Bronchial epithelial cell (primary cell): ENCODE measurements at places on chromosomes 6 and 20.

DNA sequence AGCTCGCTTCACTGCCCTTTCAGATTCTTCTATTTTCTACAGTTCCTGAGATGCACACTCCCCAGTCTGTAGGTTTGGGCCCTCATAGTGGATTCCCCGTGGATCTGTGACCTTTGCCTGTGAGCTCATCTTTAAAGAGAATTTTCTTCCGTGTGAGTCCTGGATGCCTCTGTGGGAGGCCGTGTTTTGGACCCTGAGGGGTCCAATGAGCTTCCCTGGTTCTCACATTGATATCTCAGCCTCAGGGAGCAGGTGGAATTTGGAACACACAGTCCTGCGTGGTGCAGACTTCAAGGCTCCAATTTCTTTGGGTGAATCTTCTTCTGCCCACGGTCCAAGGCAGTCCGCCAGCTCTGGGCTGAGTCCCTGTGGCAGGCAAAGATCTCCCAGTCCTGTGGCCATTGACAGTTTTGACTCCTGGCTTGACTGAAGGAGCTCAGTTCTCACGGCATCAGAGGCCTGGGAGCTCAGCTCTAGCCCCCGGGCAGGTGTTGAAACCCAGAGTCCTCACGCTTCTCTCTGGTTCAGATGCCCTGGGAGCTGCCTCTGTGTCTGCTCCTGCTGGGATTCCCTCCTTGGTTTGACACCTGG is 61.0 kb downstream of the PSMG4 start:
- DNase-seq, result no peak

DNA sequence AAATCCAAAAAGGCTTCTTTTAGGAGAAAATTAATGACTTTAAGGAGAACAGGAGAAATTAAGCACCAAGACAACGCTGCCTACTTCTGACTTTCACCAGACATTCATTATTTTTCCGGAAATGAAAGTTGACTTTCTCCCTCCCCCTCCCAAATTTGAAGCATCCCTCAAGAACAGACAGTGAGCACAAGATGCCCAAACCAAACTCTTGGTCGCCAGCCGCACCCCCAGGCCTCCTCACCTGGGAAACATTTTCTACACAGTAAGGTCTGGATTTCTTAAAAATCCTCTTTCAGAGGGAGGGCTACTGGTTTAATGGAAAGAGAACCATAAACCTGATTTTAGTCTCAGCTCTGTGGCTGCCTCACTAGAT is 2.7 kb downstream of the RIMS4 start:
- no peak for DNase-seq

DNA sequence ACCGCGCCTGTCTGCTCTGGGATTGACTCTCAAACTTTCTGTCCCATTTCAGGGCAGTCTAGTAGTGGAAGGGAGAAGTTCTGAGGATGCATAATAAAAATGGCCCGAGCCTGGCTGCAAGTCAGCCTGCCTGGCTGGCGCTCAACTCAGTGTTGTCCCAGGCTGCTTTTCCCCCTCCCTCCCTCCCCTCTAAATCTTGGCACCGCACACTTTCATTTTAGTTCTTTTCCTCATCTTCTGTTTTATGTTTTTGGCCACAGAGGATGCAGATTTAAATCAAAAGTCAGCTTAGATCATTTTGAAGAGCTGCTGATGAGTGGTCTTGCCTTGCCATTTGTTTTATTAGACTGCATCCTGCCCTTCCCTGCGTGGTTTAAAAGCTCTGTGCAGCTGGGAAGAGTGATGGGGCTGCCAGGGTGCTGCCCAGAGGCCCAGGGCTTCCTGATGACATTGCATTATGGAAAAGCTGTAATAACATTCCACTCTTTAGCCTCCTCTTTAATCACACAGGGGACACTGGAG is 6.5 kb upstream of the UQCC2 start:
- DNase-seq, result no peak

GRCh38 chr6:132391391-132392269 is 9.6 kb downstream of the MOXD1 start:
- DNase-seq, result peak; percentile 50

DNA sequence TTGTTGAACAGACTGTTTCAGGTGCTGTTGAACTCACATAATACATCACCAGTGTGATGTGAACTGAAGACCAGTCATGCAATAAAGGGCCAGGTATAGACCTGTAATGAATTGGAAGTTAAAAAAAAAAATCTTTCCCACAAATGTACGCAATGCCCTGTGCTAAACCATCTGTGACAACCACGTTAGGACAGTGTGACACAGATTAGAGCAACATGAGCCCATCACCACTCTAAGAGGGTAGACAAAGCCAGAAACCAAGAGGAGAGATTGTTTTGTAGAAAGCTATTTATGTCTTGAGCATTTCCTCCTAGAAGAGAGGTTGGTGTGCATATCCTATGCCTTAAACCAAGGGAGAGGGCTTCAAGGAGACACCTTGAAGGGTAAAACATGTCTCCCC is 77.0 kb upstream of the BEND6 start:
- DNase-seq, result no peak

DNA sequence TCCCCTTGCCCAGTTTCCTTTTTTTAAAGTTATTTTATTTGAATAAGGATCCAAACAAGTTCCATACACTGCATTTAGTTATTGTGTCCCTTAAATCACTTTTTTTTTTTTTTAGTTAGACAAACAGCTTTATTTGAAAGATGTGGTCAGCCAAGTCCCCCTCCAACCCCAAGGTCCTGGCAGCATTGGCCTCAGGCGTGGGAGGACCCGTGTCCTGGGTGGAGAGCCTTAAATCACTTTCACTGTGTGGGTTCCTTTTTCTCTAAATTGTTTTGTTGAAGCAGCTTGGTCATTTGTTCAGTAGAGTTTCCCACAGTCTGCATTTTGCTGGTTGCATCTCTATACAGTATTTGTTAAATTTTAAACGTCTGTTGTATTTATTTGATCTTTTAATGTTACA is 5.2 kb upstream of the TBCC start:
- DNase-seq, result no peak

GRCh38 chr20:1225263-1225782 is 521 bp upstream of the RAD21L1 start:
- DNase-seq, result peak; percentile 20

DNA sequence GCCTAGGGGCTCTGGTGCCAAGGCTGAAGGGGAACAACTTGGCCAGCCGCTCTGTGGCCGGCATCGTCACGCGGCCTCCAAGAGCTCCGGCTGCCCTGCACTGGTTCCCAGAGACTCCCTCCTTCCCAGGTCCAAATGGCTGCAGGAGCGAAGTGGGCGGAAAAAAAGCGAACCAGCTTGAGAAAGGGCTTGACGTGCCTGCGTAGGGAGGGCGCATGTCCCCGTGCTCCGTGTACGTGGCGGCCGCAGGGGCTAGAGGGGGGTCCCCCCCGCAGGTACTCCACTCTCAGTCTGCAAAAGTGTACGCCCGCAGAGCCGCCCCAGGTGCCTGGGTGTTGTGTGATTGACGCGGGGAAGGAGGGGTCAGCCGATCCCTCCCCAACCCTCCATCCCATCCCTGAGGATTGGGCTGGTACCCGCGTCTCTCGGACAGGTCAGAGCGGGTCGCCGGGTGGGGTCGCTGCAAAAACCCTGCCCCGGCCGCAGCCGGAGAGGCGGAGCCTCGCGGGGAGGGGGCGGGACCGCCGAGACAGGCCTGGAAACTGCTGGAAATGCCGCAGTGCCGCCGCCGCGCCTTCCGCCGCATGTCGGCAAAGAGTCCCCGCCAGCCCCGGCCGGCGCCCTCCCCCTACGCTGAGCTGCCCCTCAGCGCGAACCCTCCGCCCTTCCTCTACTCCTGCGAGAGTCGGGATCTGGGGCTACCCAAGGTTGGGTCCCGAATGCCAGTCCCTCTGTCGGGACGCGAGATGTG is 814 bp upstream of the HSP90AB1 start:
- DNase-seq, result peak; percentile 66

GRCh38 chr6:55980627-55981211 is 105.3 kb upstream of the BMP5 start:
- peak; percentile 37 for DNase-seq

DNA sequence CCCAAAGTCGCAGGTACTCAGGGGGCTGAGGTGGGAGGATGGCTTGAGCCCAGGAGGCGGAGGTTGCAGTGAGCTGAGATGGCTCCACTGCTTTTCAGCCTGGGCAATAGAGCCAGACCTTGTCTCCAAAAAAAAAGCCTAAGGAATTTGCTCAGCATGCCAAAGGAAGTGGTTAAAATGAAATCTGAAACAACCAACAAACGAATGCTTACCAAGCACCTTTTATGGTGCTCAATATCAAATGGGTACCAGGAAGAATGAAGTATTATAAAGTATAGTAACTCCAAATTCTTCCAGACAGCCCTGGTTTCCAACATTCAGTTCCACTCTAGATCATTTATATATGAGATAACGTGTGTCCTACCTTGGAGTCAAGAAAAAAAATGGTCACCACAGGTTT is 14.0 kb downstream of the GMDS start:
- DNase-seq, result peak; percentile 49

GRCh38 chr6:48027704-48028435 is 83.1 kb downstream of the PTCHD4 start:
- peak; percentile 46 for DNase-seq

DNA sequence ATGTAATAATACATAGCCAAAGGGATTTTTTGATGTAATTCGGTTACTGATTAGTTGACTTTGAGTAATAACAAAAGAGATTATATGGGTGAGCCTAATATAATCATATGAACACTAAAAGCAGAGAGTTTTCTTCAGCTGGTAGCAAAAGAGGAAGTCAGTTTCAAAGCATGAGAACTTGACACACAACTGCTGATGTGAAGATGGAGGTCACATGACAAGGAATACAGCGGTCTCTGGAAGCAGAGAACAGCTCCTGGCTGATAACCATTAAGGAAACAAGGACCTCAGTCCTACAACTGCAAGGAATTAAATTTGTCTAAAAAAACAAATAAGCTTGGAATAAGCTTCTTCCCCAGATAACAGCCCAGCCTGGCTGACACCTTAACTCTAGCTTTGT is 154.5 kb upstream of the PRND start:
- DNase-seq, result no peak

GRCh38 chr6:11902527-11902926 is 109.6 kb upstream of the HIVEP1 start:
- DNase-seq, result no peak

DNA sequence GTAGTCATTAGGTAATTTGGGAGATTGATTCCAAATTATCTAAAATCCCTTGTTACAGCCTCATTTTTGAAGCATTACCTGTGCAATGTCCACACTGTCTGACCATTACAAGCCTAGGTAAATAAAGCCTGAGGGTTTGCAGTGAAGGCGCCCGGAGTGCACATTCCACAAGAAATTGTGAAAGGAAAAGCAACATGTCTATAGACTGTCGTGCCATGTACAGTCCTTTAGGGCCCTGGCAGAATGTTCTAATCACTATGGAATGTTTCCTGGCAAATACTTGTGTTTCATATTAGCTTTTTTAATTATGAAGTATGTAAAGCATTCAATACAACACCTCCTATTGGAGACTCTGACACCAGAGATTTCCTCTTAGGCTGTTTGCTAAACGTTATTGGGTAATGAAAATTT is 28.9 kb downstream of the PREP start:
- DNase-seq, result peak; percentile 93

- peak; percentile 64 for DNase-seq
These were observed 6.4 kb upstream of the TAF8 start for GRCh38 chr6:42043787-42044475.

GRCh38 chr6:35473850-35474130 is 5.6 kb downstream of the RPL10A start:
- DNase-seq, result no peak

GRCh38 chr6:157158897-157159296 is 164.4 kb downstream of the TMEM242 start:
- DNase-seq, result no peak

DNA sequence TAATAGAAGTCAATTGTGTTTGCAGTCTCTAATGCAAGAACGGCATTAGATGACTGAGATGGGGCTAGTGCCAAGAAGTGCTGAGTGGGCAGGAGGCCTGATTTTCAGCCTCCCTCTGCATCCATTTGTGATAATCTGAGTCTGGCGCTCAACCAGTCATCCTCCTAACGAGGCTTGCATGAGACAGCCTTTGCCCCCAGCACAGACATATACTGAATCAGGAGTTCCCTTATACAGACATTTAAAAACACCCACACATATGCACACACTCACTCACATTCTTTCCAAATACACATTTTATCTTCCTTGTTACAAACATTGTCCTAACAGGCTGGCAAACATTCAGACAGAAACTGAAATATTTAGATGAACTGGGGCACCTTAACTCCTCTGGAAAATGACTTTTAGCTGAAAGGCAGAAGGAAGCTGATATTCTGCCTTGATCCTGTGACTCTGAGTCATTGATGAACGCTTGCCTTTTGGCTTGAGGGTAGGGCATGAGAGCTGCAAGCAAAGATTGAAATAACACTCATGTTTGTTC is 562.3 kb downstream of the DHX35 start:
- peak; percentile 62 for DNase-seq

DNA sequence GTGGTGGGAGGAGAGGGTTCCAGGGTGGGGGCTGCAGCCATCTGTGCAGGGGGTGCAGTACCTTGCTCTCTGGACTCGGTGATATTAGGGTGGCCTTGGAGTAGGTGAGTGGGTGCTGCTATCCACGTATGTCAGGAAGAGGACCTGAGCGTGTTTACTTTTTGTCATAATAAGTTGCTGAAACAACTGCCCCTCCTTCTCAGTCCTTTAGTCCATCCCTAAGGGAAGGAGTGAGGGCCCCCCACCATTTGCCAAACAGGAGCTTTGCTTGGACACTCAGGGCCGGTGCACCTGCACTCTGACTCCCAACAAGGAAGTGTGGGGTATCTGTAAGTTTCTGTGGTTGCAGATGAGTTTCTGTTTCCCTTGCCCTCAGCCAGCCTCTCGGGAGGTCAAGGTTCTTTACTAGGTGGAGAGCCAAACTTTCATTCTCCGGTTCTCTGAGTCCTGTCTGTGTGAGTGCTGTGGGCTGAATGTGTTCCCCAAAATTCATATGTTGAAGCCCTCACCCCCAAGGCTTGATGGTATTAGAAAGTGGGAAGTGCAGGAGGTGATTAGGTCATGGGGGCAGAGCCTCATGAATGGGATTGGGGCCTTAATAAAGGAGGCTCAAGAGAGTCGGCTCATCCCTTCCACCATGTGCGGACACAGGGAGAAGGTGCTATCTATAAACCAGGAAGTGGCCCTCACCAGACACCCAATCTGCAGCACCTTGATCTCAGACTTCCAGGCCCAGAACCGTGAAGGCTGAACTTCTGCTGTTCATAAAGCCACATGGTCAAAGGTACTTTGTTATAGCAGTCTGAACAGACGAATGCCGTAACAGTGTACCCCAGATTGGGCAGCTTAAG is 19.6 kb upstream of the CCR6 start:
- DNase-seq, result no peak

GRCh38 chr6:31721351-31722020 is at the start of gene LY6G6C:
Gene LY6G6C, minus strand, starts transcription at chr6:31721746. Its CDS starts 67 bp downstream, at chr6:31721679.
- DNase-seq, result no peak

DNA sequence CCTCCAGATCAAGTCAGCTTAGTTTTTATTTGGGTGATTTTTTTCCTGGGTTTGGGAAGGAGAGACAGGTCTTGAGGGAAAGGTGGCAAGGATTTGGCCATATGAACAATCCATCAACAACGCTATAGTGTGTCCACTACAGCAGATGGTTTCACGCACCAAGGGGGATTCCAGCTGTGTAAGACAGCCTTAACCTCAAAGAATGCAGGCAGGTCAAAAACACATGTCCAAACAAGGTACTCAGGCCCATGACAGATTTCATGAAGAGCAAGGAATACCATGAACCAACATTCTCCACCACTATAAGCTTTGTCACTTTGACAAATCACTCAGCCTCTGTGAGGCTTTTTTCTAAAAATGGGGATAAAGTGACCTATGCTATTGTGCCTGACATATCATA is 2.0 kb downstream of the AIF1 start:
- peak; percentile 65 for DNase-seq
